ENCODE measurements at places on chromosomes 3 and 15. TPM values are rescaled to one million over a fixed set of nuclear protein-coding genes. Genes with fewer than 3 reads are reported as not detected.

DNA sequence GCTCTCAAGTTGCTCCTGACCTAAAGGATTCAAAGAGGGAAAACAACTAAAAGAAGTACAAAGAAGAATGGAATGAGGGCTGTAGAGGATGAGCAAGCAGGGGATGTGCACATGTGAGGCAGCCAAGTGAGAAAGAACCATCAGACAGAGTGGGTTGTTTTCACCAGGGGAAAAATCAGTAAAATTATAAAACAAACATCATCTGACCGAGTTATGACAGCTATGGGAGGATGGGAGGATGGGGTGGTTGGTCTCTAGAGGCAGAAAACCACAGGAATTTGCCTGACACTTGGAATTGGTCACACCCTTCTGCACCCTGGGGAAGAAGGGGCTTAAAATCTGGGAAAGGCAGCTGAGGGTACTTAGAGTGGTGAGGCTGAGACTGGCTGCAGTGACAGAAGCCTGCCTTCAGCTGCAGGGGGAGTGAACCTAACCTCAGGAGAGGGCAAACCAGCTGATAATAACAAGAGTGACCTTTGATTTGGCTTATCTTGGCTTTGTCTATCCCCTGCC, 10.1 kb downstream of the ARHGAP31 start:
- DNase-seq = no peak

GRCh38 chr3:119637679-119638477, 22.5 kb downstream of the POPDC2 start:
- no peak for DNase-seq

- peak; percentile 52 for DNase-seq
These were observed 89.5 kb downstream of the EOMES start for GRCh38 chr3:27632431-27633223.

- DNase-seq = no peak
These were observed 50.0 kb upstream of the VPS8 start for GRCh38 chr3:184761976-184762375.

DNA sequence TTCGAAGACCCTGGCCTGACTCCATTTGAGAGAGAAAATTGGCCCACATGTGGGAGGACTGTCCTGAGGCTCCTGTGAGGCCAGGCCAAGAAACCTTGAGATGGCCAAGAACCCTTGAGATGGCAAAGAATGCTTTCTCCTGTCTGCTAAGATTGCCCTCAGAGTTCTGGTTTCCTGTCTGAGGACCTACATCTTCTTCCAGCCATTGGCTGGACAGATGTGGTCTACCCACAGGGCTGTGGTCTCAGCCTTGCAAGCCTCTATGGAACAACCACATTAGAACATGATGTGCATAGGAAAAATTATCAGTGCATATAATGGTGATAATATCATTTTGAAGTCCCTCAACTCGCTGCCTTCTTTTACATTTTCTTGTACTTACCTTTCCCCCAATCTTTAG, 10.8 kb upstream of the RASA2 start:
- DNase-seq = peak; percentile 69

- no peak for DNase-seq
These were observed 630.4 kb downstream of the NR2F2 start for GRCh38 chr15:96960711-96961480.

DNA sequence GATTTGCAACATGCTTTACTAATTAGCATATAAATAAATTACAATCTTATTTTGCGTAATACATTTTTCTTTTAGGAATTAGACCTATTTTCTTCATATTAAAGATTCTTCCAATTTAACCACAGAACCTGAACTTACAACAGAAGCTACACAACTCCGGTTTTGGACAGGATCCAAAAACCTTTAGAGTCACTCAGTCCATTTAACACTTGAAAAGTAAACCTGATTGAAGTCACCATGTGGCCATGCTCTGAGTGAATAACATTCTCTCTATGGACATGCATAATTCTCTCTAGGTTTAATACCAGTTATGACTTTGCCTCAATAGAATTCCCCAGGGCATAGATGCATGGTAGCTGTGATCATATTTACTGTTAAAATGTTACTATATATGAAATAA, 751.0 kb downstream of the VGLL3 start:
- DNase-seq = no peak

The CCR8 gene
- 0.56 TPM for total RNA-seq

The HYAL3 gene
- 3.3 TPM for total RNA-seq

The SPTBN5 gene
- 0.11 TPM for total RNA-seq

The IGF2BP2 gene
- total RNA-seq = 0.65 TPM
